ENCODE measurements at places on chromosomes 4 and X.
A peak's percentile ranks its signal among the peaks of the same experiment; 100 is the strongest.

DNA sequence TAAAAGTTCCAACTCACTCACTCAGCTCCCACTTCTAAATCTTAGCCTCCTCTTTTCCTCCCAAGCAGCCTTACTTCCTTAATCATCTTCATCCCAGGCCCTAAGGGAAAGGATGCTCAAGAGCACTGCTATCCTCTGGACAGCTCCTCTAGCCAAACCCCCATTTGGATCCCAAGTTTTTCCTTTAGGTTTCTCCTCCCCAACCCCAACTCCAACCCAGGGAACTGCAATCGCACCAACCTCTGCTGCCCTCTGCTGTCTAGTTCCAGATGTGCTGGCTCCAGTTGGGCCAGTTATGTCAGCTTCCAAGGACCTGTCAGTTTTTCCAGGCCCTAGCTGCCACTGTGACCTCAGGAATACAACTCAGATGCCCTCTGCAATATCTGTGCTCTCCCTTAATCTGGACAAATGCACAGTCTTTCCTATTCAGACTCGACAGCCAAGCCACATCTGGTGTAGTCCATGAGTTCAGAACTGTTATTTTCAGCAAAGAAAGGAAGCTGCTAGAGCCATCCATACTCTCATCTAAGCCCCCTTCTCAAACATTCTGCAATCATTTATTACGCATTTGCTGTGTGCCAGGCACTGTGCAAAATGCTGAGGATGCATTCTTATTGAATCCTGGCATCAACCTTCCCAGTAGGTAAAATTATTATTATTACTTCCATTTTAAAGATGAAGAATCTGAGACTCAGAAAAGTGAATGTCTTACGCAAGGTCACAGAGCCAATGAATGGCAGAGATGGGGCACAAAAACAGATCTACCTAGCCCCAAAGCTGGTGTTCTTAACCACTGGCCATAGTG lies 12.3 kb upstream of the XPNPEP2 start:
- peak; percentile 36 for DNase-seq

GRCh38 chr4:155522201-155522600 lies 144.4 kb upstream of the GUCY1A1 start:
- DNase-seq, result no peak

- DNase-seq, result no peak
Measured at GRCh38 chr4:42816880-42817400, 75.6 kb upstream of the GRXCR1 start.

GRCh38 chr4:36133086-36133485 lies 111.2 kb downstream of the ARAP2 start:
- DNase-seq, result no peak

- no peak for DNase-seq
Measured at GRCh38 chr4:6095897-6096296, 77.7 kb upstream of the C4orf50 start.

DNA sequence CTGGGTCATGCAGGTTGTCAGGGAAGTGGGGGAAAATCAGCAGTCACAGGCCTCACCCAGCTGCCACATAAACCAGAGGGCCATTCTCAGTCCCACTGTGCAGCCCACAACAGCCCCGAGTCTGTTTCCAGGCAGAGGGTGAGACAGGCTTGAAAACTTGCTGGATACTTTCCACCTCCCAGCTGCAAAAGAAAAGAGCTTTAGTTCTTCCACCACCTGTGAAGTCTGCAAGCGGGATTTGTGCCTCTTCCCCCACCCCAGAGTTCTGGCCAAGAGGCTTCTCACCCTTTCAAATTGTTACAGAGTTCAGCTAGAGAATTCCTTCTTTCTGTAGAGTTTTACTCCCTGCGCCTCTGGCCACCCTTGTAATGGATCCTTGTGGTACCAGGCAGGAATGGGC lies 115.5 kb upstream of the ZDHHC15 start:
- DNase-seq, result no peak

- no peak for DNase-seq
Measured at GRCh38 chr4:12022409-12022808, 593.7 kb upstream of the HS3ST1 start.

GRCh38 chr4:76546327-76546726 lies 111.3 kb downstream of the SHROOM3 start:
- no peak for DNase-seq

DNA sequence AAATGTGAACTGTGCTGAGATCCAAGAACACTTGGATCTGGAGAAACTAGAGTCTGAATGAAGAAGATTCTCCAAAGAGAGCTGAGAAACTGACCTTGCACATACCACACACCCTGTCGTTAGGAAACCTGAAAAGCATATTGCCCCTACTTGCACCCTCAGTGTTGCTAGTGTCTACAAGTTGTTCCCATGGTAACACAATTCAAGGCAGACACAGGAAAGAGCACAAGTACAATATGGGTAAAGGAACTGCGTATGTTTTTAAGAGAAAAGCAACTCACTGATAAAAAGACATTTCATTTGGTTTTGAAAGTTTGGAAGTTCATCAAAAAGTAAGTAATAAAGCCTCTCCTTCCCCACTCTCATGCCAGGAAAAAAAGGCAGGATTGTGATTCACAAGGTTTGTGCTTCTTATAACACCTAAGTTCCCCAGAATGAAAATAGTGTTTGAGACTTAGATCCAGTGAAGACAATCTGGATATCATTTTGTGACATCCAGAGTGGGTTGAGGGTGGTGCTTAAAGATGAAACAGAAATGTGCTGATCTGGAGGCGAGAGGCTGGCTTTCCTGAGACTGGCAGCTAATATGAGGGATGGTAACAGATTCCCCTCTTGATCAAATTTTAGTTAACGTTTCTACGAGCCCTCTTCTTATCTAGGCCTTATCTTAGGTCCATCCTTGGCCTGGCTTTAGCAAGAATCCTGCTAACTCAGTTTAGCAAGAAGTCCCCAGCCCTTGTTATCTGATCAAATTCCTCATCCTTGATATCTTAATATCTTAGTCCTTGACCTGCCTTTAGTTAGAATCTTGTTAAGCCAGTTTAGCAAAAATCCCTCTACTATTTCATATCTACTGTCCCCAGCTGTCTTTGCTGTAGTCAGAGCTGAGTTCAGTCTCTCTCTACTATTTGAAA lies 42.3 kb downstream of the NIPAL1 start:
- no peak for DNase-seq

DNA sequence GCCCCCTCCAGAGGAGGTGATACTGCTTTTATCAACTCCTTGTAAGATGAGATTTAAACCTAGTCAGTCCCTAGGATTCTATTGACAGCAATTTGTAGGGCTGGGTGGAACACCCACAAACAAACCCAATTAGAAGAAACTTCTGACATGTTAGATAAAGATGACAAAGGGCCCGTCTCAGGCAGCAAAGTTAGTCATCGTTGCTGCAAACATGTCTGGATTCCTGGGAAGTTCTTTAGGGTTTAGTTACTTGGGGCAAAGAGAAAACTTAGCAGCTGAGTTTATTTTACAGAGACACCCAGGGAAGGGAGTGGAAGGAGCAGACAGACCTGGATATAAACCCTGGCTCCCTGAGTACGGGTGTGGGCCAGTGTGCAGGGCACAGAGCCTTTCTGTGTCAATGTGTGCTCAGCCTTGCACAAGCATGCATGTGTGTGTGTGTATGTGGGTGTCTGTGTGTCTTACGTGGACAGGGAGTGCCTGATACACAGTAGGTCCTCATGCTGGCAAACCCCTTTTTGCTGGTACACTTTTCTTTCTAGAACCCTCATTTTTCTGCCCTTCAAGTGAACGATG lies 130.0 kb upstream of the STX18 start:
- DNase-seq, result no peak

DNA sequence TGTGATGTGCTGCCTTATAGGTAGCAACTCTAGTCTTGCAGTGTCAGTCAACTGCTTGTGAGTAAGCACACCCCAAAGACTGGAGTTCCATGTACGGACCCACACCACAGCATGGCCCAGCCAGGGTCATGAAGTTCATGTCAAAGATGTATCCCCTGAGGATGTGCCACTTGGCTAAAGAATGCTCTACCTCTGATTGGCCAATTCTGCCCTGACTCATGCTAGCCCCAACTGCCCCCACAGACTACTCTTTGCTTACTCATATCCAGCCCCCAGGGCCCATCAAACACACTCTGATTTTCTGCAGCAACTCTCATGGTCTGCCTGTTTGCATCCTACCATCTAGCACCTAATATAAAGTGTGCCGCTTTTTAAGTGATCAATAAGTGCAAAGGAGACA lies 62.5 kb downstream of the CHRDL1 start:
- DNase-seq, result no peak

DNA sequence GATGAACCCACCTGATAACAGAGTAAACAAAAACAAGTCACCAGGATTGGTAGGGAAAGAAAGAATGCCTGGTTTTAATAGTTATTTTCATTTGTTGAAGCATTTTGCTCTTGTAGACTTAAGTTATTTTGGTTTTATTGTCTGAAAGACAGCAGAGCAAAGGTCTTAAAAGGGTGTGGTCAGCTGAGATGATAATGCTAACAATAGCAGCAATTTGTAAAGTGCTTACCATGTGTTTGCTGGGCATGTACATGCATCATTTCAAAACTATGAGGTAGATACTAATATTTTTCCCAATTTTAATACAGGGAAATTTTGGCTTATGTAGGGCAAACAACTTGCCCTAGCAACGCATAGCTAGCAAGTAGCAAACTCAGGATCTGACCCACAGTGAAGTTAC lies 46.8 kb upstream of the SLC10A4 start:
- DNase-seq, result no peak

Data from progenitor cell of endocrine pancreas (in vitro differentiated cells).